SIG-M5 (cell line): ENCODE measurements at places on chromosomes 5 and 9.

DNA sequence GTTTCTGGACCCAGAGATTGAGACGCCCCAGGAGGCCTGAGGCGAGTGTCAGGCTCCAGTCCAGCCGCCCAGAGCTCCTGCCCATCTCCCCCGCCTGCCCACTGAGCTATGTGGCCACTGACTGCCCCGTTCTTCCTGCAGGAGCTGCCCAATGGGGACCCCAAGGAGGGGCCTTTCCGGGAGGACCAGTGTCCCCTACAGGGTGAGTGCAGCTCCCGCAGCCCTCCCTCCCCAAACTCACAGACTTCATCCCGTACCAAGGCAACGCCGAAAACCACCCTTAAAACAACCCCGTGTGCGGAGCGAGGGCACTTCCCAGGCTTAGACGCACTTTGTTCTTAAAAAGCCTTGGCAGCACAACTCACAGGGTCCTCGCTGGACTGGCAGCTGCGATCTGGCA lies 23.4 kb downstream of the NKD2 start:
- no peak for DNase-seq

GRCh38 chr9:90724880-90725279 lies 76.7 kb upstream of the SYK start:
- no peak for DNase-seq

GRCh38 chr5:102996011-102996575 lies 123.8 kb downstream of the GIN1 start:
- no peak for DNase-seq

GRCh38 chr5:926417-927171 lies 33.9 kb downstream of the TRIP13 start:
- no peak for DNase-seq

GRCh38 chr5:67652201-67652600 lies 455.6 kb upstream of the CD180 start:
- no peak for DNase-seq

DNA sequence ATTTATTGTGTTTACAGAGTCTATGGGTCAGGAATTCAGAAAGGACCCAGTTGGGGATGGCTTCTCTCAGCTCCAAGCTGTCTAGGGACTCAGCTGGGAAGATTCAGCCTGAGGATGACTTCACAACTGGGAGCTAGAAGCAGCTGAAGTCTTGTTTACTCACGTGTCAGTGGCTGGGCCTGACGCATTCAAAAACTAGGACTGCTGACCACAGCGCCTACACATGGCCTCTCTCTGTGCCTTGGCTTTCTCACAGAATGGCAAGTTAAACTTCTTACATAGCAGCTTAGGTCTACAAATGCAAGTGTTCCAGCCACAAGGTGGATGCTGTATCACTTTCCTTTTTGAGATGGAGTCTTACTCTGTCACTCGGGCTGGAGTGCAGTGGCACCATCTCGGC lies 16.3 kb upstream of the PPP2CA start:
- DNase-seq: no peak

DNA sequence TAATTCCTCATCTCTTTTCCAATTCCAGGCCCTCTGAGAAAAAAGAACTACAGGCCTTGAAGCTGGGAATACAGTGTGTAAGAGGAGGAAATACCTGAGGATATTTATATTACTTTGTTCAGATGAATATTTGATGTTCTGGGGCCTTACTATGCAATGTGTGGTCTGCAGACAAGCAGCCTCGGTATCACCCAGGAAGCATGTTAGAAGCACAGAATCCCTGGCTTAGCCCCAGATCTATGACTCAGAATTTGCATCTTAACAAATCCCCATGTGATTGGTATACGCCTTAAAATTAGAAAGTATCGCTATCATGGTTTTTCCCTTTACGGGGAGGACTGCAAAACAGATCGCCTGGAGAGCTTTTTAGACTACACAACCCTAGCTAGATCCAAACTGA lies 121.0 kb downstream of the JAKMIP2 start:
- DNase-seq: no peak

DNA sequence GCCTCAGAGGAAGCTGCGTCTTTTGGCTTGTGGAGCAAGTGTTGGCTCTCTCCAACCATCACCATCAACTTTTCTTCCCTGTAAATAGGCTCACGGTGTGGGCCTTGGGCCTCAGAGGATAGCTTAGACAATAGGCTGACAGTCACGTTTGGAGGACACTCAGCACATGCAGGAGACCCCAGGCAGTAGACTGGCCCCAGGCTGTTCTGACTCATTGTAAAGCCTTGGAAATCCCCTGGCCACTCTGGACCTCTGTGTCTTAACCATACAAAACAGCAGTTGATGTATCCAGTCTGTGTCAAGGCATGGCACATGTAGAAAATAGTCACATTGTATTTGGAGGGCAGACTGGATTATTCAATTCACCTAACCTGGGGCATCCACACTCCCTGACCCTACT lies 18.6 kb downstream of the CD74 start:
- no peak for DNase-seq

DNA sequence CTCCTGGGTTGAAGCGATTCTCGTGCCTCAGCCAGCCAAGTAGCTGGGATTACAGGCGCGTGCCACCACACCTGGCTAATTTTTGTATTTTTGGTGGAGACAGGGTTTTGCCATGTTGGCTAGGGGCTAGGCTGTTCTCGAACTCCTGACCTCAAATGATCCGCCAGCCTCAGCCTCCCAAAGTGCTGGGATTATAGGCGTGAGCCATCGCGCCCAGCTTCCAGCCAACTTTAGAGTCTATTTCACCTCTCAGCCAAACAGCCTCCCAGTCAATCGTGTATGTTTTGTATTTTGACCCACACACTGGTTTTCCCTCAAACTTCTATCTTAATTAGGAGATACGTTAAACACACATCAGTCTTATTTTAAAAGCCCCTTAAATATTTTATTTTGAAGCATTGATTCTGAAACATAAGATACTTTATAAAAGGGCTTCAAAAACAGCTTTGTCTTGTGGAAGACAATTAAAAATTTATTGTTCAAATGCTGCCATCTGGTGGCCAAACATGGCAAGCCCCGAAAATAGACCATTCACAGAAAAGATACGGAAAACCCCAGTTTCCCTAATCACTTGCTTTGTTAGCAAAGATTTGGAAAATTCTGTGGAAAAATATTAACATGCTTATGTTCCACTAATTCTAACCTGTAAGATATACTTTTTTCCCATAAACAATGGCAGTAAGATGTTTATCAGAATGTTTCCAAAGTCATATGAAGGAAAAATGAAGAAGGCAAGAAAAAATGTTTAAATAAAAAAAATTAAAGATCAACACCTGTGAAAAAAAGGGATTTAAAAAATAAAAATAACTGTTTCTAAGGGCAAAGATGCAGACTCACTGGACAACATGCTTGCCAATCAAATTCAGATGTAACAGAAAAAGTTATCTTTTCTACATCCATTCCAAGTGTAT lies 33.1 kb downstream of the APTX start:
- DNase-seq: no peak

DNA sequence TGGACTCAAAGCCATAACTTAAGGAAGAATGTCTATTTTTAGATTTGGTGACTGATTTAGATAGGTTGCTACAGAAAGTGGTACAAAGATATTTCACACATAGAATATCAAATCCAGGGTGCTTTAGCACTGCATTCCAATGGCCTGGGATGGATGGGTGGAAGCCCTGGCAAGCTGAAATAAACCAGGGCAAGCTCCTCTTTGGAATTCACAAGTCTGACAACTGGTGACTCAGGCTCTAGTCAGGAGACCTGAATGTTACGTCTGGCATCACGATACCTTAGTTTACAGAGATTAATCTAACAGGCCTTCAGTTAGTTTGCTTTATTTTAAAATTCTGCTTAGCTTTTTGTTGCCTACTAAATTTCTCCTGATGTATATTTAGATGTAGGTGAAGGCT lies 144.0 kb downstream of the TMC1 start:
- no peak for DNase-seq
